ENCODE measurements at places on chromosomes 16 and 17.
A peak's percentile ranks its signal among the peaks of the same experiment; 100 is the strongest.

DNA sequence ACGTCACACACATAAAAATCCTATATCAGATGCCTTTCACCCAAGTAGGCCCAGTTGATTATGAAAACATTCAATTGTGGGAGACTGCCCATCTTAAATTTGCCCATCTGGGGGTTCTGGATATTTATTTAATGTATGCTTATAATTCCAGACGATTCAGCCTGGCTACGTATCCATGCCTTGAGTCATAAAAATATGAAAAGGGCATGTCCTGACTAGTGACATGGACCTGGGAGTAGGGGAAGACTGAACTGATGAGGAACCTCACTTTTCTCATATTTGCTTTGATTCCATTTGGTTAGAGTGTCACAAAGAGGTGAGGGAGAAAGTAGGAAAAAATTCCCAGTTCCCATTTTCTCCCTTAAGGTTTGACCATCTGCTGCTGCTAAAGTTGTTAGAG, 122.5 kb upstream of the GNAO1 start:
- DNase-seq = no peak
- H3K27me3 ChIP-seq = no peaks in the 10 kb centered on the region
- H3K4me1 ChIP-seq = no peaks in the 10 kb centered on the region
- no peak overlapping the region for H3K27ac ChIP-seq
- H3K36me3 ChIP-seq = no peaks in the 10 kb centered on the region

DNA sequence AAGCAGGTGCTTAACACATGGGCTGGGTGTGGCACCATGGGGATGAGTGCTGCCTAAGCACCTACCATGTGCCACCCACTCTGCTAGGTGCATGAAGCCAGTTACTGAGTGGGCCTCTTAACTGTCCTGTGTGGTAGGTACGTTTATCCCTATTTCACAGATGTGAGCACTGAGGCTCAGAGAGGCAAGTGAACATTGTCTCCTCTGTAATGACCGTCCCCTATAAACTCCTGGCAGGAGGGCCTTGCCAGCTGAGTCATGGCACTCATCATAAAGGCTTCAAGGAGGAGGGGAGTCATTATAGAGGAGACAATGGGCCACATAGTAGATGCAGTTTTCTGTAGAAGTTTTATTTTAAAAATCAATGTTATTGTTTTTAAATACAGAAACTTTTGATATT, 79.1 kb downstream of the RAB11FIP4 start:
- peak overlapping the region; percentile 6 for H3K27ac ChIP-seq
- H3K4me1 ChIP-seq = no peaks in the 10 kb centered on the region
- H3K4me3 ChIP-seq = no peak overlapping the region
- no peak for DNase-seq
- H3K27me3 ChIP-seq = no peaks in the 10 kb centered on the region

GRCh38 chr16:84845496-84846002, 25.8 kb downstream of the CRISPLD2 start:
- no peak overlapping the region for H3K27ac ChIP-seq
- no peak overlapping the region for H3K4me3 ChIP-seq
- no peaks in the 10 kb centered on the region for H3K36me3 ChIP-seq
- H3K4me1 ChIP-seq = no peaks in the 10 kb centered on the region
- H3K27me3 ChIP-seq = no peaks in the 10 kb centered on the region

- peak overlapping the region; percentile 81 for H3K27ac ChIP-seq
- DNase-seq = peak; percentile 42
- peak overlapping the region; percentile 46 for H3K4me3 ChIP-seq
- H3K4me1 ChIP-seq = peaks cover 61% of the 10 kb centered on the region
- no peaks in the 10 kb centered on the region for H3K27me3 ChIP-seq
Measured at GRCh38 chr17:38898291-38898679, 27.1 kb upstream of the LASP1NB start.

DNA sequence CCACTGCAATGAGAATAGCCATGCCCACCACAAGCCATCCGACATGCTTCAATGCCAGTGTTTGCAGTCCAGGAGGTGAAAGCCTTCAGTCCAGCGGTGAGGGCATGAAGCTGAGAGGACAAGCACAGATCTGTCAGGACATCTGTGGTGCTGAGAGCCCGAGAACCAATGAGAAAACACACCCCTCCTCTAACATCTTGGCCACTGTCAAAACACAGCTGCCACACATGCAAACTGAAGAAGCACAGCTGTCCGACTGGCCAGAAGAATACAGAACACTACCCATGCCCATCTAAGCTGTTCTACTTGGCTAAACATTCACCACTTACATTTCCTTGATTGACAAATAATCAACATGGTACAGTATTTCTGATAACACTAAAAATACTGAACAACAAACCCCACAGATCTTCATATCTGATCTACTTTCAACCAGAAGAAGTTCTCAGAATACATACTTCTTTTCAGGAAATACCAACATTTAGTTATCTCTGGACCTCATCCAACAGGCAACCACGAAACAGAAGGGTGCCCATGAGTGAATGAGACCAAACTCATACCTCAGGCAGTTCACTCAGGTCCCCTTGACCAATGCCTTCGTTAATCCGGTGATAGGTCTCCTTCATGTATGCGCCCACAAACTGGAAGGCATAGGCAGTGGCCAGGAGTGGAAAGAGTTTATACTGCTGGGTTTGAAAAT, 10.2 kb upstream of the FBF1 start:
- DNase-seq = no peak
- no peak overlapping the region for H3K4me3 ChIP-seq
- no peaks in the 10 kb centered on the region for H3K27me3 ChIP-seq
- H3K4me1 ChIP-seq = no peaks in the 10 kb centered on the region
- no peak overlapping the region for H3K27ac ChIP-seq

DNA sequence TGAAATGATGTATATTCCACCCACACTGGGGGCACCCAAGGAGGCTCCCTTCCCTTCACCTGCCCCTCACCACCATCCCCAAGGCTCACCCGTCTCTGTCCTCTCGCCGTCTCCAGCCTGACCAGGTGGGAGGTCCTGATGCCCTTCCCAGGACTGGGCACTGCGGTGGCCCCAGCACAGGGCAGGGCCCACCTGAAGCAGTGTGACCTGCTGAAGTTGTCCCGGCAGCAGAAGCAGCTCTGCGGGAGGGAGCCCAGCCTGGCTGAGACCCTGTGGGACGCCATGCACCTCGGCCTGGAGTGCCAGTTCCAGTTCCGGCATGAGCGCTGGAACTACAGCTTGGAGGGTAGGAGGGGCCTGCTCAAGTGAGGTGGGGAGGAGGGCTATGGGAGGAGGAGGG, 9.9 kb downstream of the PPY start:
- DNase-seq = no peak
- H3K36me3 ChIP-seq = no peaks in the 10 kb centered on the region
- H3K27ac ChIP-seq = no peak overlapping the region
- H3K4me3 ChIP-seq = no peak overlapping the region
- H3K27me3 ChIP-seq = no peaks in the 10 kb centered on the region
- H3K4me1 ChIP-seq = peaks cover 13% of the 10 kb centered on the region

DNA sequence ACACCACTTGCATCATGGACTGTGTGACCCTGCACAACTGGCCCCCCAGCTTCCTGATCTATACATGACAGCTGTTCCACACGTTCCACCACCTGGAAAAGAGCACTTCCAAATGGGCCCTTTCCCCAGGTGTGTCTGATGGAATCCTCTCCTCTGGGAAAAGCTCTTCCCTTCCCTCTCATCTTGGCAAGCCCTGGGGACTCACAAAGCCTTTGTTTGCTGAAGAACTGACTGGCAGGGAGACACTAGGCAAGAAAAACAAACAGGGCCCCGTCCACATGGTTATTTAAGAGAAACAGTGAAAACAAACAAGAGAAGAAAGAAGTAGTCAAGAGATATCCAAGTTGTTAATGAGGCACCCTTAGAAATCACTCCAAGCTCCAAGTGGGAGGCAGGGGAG, 52.6 kb downstream of the C16orf95 start:
- H3K27me3 ChIP-seq = no peaks in the 10 kb centered on the region
- no peaks in the 10 kb centered on the region for H3K4me1 ChIP-seq
- no peak overlapping the region for H3K4me3 ChIP-seq
- H3K36me3 ChIP-seq = no peaks in the 10 kb centered on the region

DNA sequence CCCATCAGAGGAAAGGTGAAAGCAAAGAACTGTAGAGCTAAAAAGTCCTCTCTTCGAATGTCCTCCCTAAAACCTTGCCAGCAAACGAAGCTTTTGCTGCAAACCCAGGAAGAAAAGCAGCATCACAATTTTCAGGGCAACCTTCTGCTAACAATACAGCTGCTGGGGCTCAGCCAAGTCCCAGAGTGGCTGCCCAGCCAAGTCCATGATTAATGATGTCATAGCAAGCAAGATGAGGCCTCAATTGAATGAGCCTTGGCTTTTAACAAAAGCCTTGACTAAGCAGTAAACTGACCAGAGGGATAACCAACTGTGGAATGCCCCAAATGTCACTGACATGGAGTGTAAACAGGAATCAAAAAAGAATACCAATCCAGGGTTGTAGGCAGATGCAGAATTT, 342.7 kb downstream of the PMP22 start:
- H3K27ac ChIP-seq = no peak overlapping the region
- no peaks in the 10 kb centered on the region for H3K4me1 ChIP-seq
- no peak overlapping the region for H3K4me3 ChIP-seq

DNA sequence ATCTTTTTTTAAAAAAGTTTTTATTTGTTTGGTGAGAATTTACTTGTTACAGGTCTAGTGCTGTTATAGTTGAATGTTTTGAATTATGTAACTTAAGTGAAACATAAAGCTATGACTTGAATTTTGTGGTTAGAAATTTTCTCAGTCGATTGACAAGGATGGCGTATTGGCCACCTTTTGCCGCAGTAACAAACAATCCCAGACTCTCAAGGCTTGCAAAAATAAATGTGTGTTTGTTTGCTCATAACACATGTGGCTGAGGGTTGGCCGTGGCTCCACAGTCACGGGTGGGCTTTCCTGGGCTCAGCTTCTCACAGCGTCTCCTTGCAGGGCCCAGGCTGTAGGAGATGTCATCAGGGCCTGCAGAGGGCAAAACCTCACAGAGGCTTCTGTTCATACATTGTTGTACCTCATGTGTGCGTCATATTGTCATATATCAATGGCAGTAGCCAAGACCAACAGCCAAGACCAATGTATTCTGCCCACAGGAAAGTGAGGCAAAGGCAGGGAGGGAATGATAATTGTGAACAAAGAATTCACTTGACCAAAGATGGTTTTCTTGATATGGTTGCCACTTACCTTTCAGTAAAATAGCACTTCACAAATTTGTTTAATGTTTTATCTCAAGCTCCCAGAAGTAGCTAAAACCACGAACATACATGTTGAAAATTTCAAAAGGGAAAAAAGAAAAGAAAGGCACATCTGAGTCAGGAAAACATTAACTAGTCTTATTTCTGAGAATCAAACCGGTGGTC, 93.5 kb downstream of the WWOX start:
- DNase-seq = no peak
- no peaks in the 10 kb centered on the region for H3K27me3 ChIP-seq

- H3K27me3 ChIP-seq = no peaks in the 10 kb centered on the region
- H3K36me3 ChIP-seq = no peaks in the 10 kb centered on the region
- H3K4me1 ChIP-seq = no peaks in the 10 kb centered on the region
- no peak overlapping the region for H3K27ac ChIP-seq
- DNase-seq = no peak
Measured at GRCh38 chr17:47316311-47316710, 7.4 kb upstream of the EFCAB13 start.

GRCh38 chr16:75089486-75090202, 26.9 kb downstream of the LDHD start:
- no peaks in the 10 kb centered on the region for H3K4me1 ChIP-seq
- no peak overlapping the region for H3K4me3 ChIP-seq
- DNase-seq = no peak
- no peaks in the 10 kb centered on the region for H3K36me3 ChIP-seq

Data from naive thymus-derived CD4-positive, alpha-beta T cell (primary cell).